Activated effector memory CD4-positive, alpha-beta T cell treated with Interleukin-2 at 50 U/mL for 16 hours (primary cell): ENCODE measurements at places on chromosomes 12 and 14.

DNA sequence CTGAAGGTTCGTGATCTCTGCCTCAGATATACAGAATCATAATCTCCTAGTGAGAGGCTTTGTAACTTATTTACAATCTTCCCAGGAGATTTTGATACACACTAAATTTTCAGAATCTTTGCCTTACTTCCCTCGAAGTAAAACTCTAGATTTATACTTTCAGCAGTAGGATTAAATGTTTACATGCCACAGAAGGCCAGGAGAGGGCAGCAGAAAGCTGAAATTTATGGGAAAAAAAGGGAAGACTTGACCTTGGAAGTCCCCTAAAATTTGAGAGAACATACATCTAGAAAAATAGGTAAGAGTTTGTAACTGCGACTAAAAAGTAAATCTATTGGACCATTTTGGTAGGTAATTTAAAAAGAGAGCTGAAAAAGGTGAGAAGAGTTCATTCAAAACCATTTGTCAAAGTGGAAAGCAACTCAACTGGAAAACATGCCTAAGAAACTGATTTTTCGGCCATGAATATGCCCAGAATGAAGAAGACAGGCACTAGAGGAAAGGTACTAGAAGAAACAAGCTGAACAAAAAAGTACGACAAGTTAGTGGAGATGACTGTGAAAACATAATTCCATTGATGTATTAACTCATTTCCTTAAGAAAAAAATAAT lies 242.0 kb upstream of the MDGA2 start:
- DNase-seq: no peak

DNA sequence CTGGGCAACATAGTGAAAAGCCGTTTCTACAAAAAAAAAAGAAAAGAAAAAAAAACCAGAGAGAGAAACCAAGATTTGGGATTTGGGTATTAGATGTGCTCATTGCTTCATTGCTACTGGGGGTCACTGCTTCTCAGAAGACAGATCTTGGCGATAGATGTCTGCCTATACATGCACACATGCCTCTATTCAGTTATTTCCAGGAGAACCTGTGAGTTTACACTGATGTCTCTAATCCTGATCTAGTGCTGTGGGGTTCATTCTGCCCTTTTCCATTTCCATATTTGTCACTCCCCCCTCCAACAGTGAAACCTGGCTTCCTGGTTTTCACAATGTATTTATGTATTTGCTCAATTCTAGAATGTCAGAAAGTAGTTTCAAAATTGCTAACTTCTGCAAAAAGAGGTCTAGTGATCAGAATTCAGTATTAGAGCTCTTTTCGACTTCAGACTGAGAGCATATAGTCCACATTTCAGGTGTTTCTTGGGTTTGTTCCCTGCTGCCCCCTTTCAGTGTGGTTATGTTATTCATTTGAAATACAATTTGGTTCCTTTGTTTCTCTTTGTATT lies 111.0 kb downstream of the SLC25A47 start:
- no peak for DNase-seq

GRCh38 chr12:13205809-13206559 lies 9.5 kb downstream of the EMP1 start:
- DNase-seq: no peak

DNA sequence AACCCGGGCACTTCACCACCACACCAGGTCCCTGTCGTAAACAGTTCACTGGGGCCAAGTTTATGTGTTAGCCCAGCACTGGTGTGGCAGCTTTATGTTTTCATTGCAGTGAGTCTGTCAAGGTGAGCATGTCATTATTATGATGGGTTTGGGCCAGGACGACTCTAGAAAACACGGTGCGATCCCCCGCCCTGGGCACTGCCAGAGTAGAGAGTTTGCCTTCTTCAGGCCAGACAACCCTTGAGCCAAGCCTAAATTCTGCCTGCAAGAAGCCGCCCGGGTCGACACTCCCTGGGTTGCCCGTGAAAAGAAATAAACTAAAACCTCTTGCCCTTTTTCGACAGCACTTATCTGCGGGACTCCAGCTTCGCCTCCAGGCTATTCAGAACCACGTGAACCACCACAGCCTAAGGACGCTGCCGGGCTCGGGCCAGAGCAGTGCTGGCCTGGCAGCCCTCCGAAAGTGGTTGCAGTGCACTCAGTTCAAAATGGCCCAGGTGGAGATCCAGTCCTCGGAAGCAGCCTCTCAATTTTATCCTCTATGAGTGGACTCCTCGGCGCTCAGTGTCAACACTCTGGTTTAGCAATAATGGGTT lies 81.8 kb downstream of the PRIMA1 start:
- DNase-seq: no peak

GRCh38 chr14:53128303-53129028 lies 24.7 kb downstream of the DDHD1 start:
- no peak for DNase-seq

DNA sequence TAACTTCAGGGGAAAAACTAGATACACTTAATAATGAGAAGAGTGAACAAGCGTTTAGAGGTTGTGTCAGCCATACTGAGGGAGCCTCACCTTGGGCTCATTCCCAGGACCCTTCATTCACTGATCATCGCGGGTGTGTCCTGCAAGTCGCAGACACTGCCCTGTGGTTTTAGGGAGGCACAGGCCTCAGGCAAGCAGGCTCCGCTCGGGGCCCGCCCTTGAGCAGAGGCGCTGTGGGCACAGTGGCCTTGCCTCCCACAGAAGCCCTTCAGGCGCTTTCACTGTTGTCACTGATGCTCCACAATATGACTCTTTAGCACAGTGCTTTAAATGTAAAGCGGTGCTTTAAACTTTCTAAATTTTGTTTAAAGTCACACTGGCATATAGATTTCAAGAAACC lies 67.4 kb downstream of the DDX51 start:
- no peak for DNase-seq

DNA sequence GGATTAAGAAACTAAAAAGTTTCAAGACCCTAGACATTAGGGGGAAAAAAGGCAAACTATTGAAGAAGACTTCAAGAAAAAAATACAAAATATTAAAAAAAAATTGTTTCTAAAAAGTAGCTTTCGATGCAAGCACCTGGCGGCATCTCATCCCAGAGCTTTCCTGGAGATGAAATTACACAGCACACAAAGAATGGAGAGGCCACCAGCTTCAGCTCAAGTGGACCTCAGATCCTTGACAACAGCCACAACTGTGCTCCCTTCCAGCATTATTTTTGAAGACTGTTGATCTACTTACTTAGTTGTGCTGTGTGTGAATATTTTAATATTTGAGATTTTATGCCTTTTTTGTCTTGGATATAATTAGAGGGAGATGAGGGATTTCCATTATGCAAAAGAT lies 479.0 kb downstream of the GLT1D1 start:
- no peak for DNase-seq

DNA sequence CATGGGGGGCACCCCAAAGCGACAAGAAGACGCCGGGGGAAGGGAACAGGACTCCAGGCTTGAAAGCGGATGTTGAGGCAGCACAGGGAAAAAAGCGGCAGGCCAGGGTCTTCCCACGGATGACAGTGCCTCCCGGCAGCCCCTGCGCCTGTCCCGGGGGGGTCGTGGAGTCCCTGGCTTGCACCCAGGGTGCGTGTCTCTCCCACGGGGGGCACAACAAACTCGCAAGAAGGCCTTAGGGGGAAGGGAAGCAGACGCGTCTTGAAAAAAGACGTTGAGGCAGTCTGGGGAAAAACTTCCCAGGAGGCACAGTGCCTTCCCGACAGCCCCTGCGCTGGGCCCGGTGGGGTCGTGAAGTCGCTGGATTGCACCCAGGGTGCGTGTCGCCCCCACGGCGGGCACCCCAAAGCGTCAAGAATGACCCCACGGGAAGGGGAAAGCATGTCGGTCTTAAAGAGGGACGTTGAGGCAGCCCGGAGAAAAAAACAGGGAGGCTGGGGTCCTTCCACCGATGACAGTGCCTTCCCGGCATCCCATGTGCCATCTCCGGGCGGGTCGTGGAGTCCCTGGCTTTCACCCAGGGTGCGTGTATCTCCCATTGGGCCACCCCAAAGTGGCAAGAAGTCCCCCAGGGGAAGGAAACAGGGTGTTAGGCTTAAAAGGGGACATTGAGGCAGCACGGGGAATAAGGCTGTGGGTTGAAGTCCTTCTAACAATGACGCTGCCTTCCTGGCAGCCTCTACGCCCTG lies 159.9 kb upstream of the ALG10B start:
- no peak for DNase-seq

DNA sequence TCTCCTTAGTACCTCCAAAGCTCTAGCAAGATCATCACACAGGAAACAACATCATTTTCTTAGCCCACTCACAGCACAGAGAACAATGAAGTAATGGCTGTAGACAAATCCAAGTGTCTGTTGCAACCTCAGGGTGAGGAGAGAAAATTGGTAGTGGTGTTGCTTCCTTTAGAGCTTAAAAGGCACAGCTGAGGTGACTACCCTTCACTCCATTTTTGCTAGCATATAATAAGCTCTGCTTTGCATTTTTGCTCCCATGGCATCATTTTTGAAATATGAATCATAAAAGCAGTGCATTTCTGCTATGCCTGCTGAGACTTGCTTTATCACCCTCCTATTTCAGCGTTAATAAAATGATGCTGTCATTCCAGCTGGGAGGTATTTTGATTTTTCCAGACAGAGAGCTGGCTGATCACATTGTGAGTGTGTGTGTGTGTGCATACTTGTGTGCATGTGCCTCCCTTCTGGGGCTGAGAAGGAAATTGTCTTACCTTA lies 18.5 kb upstream of the PCNX1 start:
- DNase-seq: no peak

DNA sequence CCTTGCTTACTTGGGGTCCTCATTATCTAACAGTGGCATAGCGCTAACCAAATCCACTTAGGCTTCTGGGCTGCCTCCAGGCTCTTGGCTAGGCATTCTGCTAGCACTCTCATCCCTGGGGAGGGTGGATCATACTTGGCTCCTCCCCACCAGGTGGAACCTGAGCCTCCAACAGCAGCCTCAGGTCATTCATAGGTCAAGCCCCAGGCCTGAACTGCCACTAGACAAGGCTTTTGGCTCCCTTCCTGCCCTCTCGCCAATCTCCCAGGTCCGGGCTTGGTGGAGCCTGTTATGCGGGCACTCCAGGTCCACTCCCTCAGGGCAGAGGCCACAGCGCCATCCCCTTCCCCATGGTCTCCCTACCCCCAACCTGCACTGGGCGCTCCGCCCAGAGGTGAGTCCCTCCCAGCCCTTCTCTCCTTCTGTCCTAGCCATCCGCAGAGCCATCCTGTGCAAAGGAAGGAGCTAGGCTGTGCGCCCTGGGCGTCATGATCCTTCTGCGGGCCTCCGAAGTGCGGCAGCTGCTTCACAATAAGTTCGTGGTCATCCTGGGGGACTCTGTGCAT lies 154.9 kb upstream of the AMIGO2 start:
- DNase-seq: no peak

DNA sequence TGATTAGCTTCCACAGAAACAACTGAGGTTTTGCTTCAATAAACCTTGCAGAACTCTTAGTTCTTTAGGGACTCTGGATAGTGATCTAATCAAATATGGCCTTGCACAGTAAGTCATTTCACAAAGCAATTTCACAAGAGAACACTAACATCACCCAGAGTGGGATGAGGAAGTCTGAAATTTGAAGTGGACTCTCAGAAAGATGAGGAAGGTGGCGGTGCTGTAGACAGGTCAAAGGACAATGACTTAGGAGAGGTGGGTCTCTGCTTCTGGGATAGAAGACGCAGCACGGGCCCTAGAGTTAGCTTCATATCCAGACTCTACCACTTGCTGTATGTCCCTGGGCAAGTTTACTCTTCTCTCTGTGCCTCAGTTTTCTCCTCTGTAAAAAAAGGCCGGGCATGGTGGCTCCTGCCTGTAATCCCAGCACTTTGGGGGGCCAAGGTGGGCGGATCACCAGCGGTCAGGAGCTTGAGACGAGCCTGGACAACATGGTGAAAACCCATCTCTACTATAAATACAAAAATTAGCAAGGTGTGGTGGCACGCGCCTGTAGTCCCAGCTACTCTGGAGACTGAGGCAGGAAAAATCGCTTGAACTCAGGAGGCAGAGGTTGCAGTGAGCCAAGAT lies 18.9 kb downstream of the FOS start:
- DNase-seq: no peak

GRCh38 chr14:67411820-67412421 lies at the start of gene PLEK2:
Gene PLEK2, minus strand, starts transcription at chr14:67412165. Its CDS starts 106 bp downstream, at chr14:67412059.
- peak; percentile 47 for DNase-seq

- no peak for DNase-seq
Measured at GRCh38 chr12:56709759-56710376, 15.2 kb downstream of the NACA start.

DNA sequence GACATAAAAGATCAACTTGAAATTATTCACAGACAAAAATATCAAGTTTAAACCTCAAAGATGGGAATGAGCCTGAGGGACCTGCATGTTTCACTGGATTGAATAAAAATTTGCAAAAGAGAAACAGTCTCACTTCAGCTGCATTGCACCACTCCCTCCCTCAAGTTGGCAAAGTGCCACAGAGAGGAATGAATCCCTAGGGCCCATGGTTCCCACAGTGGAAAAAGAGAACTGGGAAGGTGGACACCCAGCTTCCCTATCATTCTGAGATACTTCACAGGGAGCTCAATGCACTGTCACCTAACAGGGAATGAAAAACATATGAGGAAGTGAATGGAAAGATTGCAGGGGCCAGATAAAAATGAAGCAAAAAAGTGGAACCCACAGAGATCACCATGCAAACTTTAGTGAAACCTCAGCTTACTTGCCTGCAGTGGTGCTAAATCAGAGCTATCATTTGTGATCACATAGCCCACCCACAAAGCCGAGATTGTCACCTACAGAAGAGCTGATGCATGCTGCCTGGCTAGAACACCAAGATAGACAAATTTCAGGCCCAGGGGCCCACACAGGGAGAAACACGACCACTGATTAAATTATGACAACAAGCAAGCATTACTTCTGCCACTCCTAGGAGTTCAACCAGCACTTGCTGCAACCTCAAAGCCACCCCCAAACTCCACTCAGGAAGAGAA lies 911.3 kb downstream of the LRFN5 start:
- DNase-seq: no peak

- no peak for DNase-seq
Measured at GRCh38 chr14:74516451-74517160, 23.0 kb downstream of the ISCA2 start.

DNA sequence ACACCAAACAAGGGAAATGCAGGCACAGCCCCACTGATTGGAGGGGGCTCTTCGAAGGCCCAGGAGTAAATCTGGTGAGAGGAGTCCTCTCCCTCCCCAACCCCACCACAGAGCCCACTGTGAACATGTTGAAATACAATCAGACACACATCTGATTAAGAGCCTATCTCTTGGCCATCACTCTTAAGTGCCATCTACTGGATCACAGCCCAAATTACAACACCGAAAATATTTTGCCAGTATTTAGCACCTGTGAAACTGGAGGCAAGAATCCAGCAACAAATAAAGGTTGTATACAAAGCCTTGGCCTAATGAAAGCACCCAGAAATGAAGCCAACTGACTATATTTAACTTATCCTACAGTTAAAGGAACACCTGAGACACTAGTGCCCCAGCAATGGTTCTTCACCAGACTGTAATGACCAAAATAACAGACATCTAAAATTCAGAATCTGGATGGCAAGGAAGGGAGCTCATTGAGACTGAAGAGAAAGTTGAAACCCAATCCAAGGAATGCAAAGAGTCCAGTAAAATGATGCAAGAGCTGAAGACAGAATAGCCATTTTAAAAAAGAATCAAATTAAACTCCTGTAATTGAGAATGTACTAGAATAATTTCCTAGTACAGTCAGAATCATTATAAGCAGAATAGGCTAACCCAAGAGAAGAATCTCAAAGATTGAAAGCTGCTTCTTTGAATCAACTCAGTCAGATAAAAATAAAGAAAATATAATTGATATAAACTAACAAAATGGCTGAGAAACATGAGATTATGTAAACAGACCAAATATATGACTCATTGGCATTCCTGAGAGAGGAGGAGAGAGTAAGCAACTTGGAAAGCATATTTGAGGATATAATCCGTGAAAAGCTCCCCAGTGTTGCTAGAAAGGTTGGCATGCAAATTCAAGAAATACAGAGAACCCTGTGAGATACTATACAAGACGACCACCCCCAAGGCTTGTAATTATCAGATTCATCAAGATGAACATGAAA lies 1117.0 kb downstream of the FLRT2 start:
- DNase-seq: no peak
